ENCODE measurements at places on chromosomes 1 and 21. TPM values are rescaled to one million over a fixed set of nuclear protein-coding genes. Genes with fewer than 3 reads are reported as not detected.

The OBSCN gene
- total RNA-seq = 20.8 TPM

The ADAR gene
- 189 TPM for total RNA-seq

The NDC1 gene
- 33.3 TPM for total RNA-seq

The PLA2G2D gene
- not detected for total RNA-seq

The WNT3A gene
- not detected for total RNA-seq

The ALG14 gene
- total RNA-seq = 9.1 TPM

The LCE1D gene
- total RNA-seq = not detected

The IFI44L gene
- total RNA-seq = 8.4 TPM

The PTBP2 gene
- total RNA-seq = 17.5 TPM

The PCSK9 gene
- total RNA-seq = not detected

The CLCNKB gene
- total RNA-seq = not detected

The ACP6 gene
- 9.0 TPM for total RNA-seq

The IER5 gene
- total RNA-seq = 68.4 TPM

The RGS4 gene
- total RNA-seq = not detected

The NUP210L gene
- 0.10 TPM for total RNA-seq

The FABP3 gene
- not detected for total RNA-seq

The PHLDA3 gene
- total RNA-seq = 5.7 TPM

The SLC2A5 gene
- total RNA-seq = not detected

The RNU1-2 gene
- total RNA-seq = 1,722 TPM

The SLC9C2 gene
- not detected for total RNA-seq

The ARHGEF16 gene
- 0.46 TPM for total RNA-seq

The ZSCAN20 gene
- 5.3 TPM for total RNA-seq

The CD1D gene
- total RNA-seq = not detected

The LY9 gene
- total RNA-seq = 5.2 TPM
